ENCODE measurements at places on chromosomes 5 and 9.
A peak's percentile ranks its signal among the peaks of the same experiment; 100 is the strongest.

- DNase-seq = peak; percentile 25
Measured at GRCh38 chr5:10489810-10490426, 48.2 kb downstream of the ROPN1L start.

GRCh38 chr9:23341346-23341745 is 484.7 kb downstream of the ELAVL2 start:
- DNase-seq = no peak

- peak; percentile 36 for DNase-seq
Measured at GRCh38 chr5:53170746-53171349, 61.3 kb upstream of the MOCS2 start.

DNA sequence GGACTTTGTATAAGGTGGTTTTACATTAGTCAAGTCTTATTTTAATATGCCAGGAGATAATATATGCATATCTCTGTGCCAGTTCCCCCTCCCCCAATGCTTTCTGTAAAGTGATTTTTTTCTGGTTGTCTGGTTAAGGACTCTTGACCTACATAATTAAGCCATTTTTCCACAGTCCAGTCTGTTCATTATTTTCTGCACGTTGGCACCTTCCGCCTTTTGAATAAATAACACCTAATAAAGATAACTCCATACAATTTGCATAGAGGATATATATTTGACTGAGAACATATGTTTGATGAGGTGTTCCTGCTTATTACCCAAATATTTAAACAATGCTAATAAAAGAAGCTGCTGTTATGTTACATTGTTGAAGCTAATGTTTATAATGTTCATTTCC is 320.9 kb downstream of the DMAC1 start:
- no peak for DNase-seq

DNA sequence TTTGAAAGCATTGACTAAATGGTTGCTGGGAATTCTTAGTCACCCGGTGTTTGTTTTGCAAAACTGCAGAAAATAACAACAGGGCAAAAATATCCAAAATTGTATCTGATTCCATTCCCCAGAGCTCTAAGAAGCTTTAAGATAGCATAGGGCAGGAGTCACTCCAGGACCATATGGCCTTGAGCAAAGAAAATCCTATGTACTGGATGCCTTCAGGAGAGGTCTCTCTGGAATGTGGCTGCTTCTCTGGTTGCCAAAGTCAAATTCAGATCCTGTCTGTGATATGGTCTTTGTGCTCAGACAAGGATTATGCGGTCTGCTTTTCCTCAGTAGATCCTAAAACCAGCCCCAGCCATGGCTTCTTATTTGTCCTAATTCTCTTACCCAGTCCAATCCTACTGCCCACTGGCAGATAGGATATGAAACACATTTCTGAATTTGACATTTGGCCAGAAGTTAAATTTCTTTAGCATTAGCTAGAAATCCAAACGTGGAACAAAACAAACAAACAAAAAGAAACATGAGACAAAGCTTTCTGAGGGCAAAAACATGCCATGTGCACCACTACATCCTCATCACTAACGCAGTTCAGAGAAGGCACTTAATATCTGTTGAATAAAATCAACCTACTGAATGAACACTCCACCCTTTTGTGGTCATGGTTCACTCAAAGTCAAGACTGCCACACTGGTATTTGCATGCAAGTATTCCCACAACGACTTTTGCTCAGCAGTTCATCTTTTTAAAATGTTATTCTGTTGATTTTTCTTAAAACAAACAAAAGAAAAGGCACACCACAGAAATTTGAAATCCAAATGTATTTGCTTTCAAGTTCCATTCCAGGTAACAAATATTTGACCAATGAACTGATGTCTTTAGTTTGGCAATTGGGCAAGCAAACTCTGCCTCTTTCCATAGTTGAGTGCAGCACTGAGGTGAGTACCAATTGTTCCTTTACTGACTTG is 165.7 kb downstream of the TRPM6 start:
- DNase-seq = no peak

GRCh38 chr9:126794441-126794840 is 10.4 kb upstream of the ZBTB43 start:
- DNase-seq = no peak

GRCh38 chr5:39342460-39342859 is 21.8 kb downstream of the C9 start:
- DNase-seq = no peak

DNA sequence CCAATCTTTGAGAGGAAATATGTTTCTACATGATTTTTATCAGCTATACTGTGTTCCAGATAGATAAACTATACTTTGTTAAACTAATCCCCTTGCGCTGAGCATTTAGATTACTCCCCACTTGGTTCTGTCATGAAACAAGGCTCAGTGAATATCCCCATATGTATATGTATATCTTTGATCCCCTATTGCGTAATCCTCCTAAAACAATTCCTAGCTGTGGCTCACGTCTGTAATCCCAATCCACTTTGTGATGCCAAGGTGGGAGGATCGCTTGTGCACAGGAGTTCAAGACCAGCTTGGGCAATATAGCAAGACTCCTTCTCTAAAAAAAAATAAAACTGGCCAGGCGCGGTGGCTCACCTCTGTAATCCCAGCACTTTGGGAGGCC is 2.7 kb downstream of the PHYHD1 start:
- DNase-seq = no peak

- DNase-seq = peak; percentile 21
Measured at GRCh38 chr9:104775574-104775936, 11.6 kb downstream of the NIPSNAP3B start.

- DNase-seq = no peak
Measured at GRCh38 chr9:95854386-95855020, 21.0 kb upstream of the ERCC6L2 start.

GRCh38 chr5:88093765-88094164 is 174.9 kb downstream of the TMEM161B start:
- DNase-seq = no peak

- no peak for DNase-seq
Measured at GRCh38 chr5:102924963-102925362, 169.9 kb downstream of the PAM start.

DNA sequence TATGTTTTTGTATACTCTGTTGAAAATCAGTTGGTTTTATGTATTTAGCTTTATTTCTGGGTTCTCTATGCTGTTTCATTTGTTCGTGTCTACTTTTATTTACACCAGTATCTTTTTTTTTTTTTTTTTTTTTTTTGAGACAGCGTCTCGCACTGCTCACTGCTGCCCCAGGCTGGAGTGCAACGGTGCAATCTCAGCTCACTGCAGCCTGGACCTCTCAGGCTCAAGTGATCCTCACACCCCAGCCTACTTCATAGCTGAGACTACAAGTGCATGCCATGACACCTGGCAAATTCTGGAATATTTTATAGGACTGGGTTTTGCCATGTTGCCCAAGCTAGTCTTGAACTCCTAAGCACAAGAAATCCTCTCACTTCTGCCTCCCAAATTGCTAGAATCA is 869.4 kb upstream of the CDH6 start:
- no peak for DNase-seq

- DNase-seq = no peak
Measured at GRCh38 chr5:83474991-83475390, 3.4 kb downstream of the VCAN start.

DNA sequence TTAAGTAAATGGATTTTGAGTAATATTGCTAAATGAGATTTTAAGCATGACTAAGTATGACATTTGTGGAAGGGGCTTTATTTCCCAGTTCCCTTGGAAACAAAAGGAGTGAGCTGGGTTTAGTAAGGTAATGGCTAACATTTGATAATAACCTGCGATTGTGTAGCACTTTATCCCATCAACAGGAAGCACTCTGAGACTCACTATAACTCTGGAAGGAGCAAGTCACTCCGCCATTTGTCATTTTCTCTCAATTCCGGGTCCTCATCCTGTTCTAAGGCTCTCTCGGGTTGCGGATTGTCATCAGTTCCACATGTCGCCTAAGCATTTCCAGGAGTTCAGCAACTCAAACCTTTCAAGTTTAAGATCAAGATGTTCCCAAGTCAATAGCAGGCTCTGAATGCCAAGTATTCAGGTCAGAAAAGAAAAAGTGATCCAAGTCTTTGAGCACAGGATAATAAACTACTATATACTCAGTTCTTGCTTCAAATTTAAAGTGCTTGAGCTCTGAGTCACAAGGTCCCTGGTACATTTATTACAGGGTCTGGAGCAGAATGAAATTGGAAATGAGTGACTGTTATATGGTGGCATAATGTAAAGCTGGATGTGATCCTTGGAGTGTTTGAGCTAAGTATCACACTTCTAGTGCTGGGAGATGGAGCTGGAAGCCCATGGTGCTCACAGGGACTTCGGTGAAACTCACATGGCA is 39.3 kb downstream of the CAPSL start:
- no peak for DNase-seq

- DNase-seq = no peak
Measured at GRCh38 chr5:2353211-2353610, 398.3 kb downstream of the IRX2 start.

DNA sequence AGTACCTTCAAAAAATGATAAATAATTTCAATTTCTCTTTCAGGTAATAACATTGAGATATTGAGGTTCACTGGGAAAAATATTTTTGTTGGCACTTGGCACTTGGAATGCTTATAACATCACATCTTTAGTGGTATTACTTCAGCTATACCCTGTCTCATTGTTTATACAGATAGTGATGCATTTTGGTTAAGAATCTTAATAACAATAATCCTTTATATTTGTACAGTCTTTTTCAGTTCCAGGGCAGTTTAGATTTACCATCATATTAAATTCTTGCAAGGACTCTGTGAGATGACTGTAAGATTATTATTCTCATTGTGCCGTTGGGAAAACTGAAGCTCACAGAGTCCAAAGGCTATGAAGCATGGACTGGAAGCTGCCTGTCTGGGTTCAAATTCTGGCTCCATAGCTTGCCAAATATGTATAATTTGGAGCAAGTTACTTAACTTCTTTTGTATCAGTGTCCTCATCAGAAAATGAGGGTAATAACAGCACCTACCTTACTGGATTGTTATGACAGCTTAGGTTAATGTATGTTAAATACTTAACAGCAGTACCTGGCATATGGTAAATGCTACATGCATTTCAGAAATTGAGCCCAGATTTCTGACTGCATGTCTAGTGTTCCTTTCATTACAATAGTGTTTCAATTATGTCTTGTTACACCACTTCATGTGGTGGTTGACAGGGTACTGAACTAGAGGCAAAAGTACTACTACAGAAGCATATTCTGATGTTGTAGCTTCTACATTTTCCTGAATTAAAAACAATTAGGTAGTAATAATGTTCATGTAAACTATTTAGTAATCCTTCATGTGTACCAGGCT is 272.2 kb downstream of the PLK2 start:
- no peak for DNase-seq

DNA sequence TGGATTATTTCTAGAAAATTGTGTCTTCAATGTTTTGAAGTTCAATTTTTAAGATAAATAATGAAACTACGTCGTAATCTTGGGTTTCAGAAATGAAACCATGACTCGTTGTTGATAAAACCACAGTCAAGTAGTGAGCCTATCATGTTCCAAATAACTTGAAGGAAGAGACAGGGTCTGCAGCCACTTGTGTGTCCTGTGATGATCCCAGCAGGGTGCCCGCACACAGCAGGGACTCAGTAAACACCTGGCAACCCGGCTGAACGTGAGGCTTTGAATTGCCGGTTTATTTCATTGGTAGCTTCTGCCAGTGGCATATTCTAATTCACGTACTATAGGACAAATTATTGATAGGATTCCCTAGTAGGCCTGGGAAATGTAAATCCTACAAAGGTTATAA is 679.6 kb downstream of the IRX1 start:
- DNase-seq = no peak

DNA sequence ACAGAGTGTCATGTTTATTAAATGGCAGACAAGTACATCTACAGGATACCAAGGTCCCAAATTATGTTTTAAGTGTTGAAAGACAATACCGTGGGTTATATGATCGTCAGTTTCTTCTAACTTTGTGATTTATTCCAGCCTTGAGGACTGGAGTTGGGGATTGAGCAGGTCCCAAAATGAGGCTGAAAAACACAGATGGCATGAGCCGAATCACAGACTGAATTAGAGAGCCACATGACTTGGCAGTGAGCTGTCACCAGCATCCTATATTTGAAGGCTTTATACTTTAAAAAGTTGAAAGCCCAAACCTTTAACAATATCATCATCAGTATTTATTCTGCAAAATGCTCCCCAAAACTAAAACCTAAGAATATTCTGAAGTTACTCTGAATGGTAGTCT is 79.4 kb downstream of the ADAMTS16 start:
- DNase-seq = no peak

DNA sequence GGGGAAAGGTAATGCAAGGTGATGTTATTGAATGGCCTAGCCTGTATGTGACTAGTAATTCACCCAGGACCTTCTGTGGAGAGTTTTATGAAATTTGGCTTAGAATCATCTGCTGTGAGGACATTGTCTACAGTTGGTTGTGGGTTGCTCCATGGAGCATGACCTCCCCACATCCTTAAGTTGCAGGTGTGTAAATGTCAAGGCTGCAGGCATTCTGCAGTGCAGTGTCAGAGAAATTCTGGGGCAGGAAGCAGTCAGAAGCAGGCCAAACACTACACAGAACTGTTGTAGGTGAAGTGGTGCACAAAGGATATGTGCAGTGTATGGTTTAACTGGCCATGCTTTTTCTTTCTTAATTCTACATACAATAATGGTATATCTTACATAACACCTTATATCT is 588.3 kb downstream of the EBF1 start:
- DNase-seq = no peak

GRCh38 chr5:42962124-42962523 is 78.0 kb downstream of the ANXA2R start:
- no peak for DNase-seq

GRCh38 chr9:98903961-98904411 is 39.7 kb upstream of the COL15A1 start:
- DNase-seq = no peak

DNA sequence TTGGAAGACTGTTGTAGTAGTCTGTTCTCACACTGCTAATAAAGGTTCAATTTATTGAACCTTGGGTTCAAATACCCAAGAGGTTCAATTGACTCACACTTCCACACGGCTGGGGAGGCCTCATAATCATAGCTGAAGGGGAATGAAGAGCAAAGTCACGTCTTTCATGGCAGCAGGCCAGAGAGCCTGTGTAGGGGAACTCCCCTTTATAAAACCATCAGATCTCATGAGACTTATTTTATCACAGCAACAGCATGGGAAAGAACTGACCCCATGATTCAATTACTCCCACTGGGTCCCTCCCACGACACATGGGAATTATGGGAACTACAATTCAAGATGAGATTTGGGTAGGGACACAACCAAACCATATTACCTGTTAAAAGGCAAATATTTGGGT is 268.2 kb downstream of the TMEM167A start:
- no peak for DNase-seq

DNA sequence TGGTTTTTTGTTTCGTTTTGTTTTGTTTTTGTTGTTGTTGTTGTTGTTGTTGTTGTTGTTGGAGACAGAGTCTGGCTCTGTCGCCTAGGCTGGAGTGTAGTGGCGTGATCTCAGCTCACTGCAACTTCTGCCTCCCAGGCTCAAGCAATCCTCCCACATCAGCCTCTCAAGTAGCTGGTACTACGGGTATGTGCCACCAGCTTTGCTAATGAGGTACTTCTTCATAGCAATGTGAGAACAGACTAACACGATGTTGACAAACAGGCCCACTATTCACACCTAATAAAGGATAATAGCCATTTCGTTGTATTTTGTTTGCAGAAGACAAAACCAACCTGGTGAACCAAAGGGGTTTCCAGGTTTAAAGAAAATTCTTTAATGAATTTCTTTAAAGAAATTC is 130.9 kb downstream of the DIRAS2 start:
- DNase-seq = no peak

GRCh38 chr9:34896112-34896511 is 62.0 kb upstream of the PHF24 start:
- DNase-seq = no peak
